ENCODE measurements at places on chromosomes 3 and 15.

- no peak for DNase-seq
Observed at GRCh38 chr3:147851062-147851461, 441.9 kb downstream of the ZIC1 start.

DNA sequence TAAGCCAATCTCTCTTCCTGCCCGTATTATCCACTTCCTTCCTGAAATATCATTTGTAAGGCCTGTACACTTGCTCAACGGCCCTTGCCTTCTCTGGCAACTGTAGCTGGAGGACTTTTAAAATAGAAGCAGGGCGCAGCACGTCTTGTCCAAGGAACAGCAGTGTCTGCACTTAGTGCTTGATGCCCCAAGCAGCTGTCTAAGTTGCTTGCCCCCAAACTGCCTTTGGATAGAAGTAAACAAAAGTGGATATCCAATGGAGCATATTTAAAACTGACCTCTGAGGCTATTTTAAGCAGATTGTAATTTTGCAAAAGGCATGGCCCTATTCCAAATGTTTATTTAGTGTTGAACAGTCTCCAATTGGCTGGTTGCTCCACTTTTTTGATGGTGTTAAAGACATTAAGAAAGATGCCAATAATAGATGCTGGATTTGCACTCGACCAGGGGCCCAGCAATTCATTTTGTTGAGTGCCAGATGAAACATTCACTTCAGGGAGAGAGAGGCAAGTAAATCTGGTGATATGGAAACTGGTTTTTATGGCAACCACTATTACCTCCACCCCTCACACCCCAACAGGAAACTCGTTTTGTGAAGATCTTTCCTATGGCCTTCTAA lies 526.8 kb upstream of the TBL1XR1 start:
- no peak for DNase-seq

DNA sequence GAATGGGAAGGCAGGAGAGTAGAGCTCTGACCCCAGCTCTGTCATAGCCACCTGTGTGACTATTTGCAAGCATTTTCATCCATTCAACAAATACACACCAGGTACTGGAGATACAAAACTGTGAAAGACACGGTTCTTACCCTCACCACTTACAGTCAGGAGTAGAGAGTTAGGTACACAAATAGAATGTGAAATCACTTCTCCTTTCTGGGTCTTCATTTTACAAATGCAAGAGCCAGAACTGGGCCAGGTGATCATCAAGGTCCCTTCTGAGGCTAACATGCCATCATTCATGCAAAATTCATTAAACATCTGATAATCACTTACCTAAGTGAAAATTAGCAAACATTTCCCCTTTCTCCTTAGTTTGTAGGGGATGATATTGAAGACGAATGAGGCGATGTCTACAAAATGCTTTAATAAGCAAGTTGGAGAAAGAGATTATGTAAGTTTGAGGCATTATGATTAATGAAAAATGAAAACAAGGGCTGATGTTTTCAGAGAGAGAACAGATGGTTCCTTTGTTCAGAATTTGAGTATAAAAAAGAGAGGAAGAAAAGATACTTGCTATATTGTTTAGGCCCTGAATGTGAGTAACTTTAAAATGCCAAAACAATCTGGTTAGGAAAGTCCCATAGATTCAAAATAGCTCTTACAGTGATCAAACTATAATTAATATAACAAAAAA lies 88.6 kb downstream of the LPP start:
- no peak for DNase-seq

GRCh38 chr15:48516121-48516520 lies 129.4 kb downstream of the FBN1 start:
- no peak for DNase-seq

GRCh38 chr3:120820748-120821147 lies 78.2 kb downstream of the GTF2E1 start:
- DNase-seq = no peak

DNA sequence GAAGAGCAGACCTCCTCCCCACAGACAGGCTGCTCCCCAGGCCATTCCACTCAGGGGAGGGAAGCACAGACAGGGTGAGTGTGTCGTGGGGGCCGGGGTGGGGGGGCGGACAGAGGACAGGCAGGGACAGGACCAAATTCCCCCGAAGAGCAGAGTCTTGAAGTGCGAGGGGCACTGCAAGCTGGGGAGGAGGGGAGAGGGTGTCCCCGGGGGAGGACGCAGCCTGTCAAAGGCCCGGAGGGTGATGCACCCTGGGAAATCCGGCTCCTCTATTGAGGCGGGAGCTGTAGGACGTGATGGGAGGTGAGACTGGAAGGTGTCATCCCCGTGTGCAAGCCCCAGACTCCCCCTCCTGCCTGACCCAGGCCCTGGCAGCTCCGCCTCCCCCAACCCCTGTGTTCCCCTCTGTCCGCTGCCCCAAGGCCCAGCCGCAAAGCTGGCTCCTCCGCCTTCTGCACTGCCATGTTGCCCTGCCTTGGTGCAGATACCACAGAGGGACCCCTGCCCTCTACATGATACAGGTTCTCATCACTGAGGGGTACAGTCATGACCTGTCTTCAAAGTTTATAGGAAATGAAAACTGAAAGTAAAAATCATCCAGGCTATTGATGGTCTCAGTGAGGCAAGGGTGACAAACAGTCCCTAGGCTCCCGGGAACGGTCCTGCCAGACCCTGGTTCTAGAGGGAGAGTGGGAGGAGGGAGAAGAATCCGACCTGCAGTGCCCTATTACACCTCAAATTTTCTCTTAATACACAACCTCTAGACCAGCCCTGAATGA lies 76.3 kb upstream of the IQSEC1 start:
- no peak for DNase-seq

GRCh38 chr3:157360044-157360443 lies 76.6 kb upstream of the PTX3 start:
- no peak for DNase-seq

DNA sequence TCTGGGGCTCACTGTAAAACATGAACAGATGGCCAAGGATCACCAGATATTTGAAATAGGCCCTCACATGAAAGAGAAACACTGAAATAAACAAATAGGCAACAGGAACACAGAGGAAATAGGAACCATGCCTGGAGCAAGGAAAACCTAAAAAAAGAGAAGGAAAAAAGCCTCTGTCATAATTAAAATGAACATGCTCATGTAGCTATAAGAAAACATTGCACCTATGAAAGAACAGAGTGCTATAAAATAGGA lies 102.4 kb downstream of the RAB11A start:
- DNase-seq = no peak

DNA sequence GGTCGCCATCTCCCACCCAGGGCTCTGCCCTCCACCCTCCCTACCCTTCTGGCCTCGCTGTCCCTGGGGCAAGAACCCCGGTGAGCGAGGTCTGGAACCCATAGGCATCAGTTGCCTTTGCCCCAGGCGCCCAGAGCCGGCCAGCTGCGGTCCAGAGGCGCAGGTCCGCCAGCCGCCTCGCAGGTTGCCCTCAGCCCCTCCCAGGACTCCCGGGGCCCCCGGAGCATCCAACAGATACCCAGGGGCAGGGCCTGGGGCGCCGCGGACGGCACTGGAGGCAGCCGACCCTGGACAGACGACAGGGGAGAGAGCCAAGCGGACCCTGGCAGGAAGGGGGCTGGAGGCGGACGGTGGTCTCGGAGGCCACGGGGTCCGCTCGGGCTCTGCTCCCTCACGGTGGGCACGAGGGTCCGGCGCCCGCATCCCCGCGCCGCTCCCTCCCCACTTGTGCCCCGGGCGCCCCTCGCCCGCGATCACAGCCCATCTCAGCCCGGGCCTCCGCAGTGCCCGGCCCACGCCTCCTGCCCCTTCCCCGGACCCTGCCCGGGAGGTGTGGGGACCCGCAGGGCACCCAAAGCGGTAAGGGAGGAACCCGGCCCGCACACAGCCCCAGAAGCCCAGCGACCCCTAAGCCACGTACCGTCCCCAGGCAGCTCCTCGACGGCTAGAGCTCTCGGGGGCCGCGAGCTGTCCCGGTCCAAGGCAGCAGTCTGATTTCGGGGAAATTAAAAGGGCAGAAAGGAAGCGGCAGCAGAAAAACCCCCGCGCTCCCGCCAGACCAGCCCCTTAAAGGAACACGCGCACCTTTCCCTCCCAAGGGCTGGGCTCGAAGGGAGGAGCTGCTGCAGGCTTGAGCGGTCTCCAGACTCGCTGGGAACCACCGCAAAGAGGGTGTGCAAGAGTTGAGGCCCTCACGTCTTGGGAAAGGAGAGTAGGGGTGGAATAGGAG lies at the start of gene HAPLN3:
HAPLN3 (minus strand) TSS at position 726 of the 949 bp plus-strand sequence. CDS start 8,246 bp downstream, outside the sequence.
- no peak for DNase-seq

DNA sequence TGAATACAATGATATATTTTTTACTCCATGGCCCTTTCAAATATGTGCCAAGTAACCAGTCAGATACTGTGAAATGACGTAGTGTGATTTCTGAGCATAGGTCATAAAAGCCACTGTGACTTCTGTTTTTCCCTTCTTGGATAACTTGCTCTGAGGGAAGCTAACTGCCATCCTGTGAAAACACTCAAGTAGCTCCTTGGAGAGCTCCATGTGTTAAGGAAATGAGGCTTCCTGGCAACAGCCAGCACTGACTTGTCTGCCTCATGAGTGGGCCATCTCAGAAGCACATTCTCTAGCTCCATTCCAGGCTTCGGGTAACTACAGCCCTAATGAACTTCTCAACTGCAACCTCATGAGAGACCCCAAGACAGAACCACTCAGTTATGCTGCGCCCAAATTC lies 9.5 kb upstream of the CCDC80 start:
- no peak for DNase-seq

GRCh38 chr3:197376735-197377555 lies 78.5 kb upstream of the DLG1 start:
- no peak for DNase-seq

DNA sequence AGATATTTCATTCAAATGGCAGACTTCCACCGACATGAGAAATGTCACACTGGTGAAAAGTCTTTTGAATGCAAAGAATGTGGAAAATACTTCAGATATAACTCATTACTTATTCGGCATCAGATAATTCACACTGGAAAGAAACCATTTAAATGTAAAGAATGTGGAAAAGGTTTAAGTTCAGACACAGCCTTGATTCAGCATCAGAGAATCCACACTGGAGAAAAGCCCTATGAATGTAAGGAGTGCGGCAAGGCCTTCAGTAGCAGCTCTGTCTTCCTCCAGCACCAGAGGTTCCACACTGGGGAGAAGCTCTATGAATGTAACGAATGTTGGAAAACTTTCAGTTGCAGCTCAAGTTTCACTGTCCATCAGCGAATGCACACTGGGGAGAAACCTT lies 8.6 kb upstream of the ZNF621 start:
- DNase-seq = no peak

DNA sequence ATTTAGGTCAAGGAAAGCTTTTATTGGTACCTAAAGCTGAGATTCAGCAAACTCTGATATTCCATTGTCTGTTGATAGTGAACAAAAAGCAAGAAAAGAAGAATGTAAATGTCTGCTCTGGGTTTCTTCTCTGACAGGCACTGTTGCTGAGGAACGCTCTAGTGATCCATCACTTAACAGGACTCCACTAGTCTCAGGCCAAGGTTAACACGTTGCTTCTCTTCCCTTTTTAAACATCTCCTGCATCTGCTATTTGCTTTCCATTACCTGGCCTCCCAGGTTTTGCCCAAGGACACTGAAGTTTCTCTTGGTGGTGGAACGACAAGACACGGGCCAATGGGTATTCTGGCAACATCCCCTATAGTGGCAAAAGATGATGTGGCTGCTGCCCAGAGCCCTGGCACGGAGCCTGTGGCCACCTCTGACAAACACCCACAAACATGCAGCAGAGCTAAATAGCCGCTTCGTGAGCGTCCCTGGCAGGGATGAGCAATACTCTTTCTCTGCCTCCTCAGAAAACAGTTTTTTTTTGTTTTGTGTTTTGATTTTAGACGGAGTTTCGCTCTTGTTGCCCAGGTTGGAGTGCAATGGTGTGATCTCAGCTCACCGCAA lies 97.8 kb upstream of the AKAP13 start:
- DNase-seq = no peak

- DNase-seq = no peak
Observed at GRCh38 chr3:89038869-89039268, 68.6 kb upstream of the EPHA3 start.

DNA sequence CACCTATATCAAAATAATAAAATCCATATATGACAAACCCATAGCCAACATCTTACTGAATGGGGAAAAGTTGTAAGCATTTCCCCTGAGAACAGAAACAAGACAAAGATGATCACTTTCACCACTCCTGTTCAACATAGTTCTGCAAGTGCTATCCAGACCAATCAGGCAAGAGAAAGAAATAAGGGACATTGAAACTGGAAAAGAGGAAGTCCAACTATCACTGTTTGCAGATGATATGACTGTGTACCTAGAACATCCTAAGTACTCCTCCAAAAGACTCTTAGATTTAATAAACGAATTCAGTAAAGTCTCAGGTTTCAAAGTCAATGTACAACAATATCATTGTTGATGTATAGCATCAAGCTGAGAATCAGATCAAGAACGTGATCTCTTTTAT lies 35.6 kb upstream of the FGF7 start:
- no peak for DNase-seq

DNA sequence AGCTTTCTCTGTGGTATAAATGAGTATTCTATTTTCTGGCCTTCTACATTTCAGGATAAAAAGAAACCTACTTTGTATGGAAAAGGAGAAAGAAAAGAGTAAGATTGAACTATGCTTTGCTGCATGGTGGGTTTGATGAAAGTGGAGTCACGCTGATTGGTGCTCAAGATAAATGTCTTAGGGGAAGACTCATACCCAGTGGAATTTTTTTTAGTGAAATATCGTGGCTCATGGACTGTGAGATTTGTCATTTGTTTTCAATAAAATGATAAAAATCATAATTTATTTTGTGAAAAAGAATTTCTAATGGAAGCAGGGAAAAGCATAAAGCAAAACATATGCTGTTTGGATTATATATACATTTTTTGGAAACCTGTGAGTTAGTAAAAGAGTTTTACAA lies 292.5 kb downstream of the ZPLD1 start:
- no peak for DNase-seq

- DNase-seq = no peak
Observed at GRCh38 chr15:92629276-92629974, 26.1 kb downstream of the FAM174B start.

GRCh38 chr3:165946360-165946759 lies 109.1 kb upstream of the BCHE start:
- no peak for DNase-seq

DNA sequence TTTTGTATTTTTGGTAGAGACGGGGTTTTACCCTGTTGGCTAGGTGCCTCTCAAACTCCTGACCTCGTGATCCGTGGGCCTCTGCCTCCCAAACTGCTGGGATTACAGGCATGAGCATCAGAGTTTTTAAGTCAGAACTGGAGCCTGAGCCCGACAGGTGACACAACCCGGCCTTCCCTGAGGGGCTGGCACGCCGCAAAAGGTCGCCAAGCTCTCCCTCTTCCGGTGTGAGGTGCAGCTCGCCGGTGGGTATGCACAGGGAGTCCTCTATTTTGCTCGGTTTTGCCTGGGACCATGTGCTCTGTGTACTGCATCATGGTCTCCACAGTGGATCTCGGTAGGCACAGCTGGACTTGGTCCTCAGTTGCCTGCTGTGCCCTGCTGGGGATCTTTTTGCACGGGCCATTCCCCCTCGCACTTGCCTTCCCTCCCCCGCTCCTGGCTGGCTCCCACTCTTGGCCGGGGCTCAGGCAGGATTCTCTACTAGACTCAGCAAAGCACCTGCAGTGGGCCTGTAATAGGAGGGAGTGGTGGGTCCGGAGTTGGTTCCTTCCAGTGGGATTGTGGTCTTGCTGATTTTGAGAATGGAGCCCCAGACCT lies 101.2 kb upstream of the KLF13 start:
- no peak for DNase-seq

- no peak for DNase-seq
Observed at GRCh38 chr15:101255051-101255395, 3.2 kb upstream of the CHSY1 start.

GRCh38 chr15:38021259-38021658 lies 86.8 kb downstream of the TMCO5A start:
- no peak for DNase-seq

- no peak for DNase-seq
Observed at GRCh38 chr3:67691926-67692325, 37.5 kb upstream of the SUCLG2 start.
